Activated CD4-positive, alpha-beta T cell treated with anti-CD3 and anti-CD28 coated beads, Interleukin-2, Interleukin-4, amounts not matched to agents 100 ng/mL and 50 ng/mL, durations not matched to agents 16 hours and 8 hours (primary cell): ENCODE measurements at places on chromosomes 6 and 20.

GRCh38 chr20:8948442-8949020, 120.4 kb upstream of the PLCB4 start:
- no peak for DNase-seq

DNA sequence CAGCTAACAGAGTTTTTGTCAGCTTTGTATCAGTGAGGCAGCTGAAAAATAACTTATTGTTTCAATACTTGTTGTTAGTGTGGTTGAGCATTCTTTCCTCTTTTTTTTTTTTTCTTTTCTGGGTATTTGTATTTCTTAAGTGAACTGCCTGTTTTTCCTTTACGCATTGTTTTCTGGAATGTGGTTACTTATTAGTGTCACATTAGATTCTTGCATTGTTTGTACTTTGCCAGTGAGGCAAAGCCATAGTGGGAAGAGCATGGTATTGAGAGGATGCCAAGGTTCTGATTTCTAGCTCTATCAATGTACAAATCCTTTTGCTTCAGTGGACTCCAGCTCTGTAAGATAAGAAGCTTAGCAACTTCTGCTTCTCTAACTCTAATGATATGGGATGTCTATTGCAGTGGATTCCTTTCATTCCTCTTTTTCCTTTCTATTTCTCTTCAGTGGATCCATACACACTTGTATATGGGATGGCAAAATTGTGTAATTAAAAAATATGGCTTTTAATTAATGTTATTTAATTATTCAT, 3.9 kb downstream of the CDKAL1 start:
- no peak for DNase-seq

GRCh38 chr6:32825966-32826365, 9.2 kb upstream of the HLA-DOB start:
- DNase-seq, result no peak

GRCh38 chr6:20810727-20811108, 276.5 kb downstream of the CDKAL1 start:
- no peak for DNase-seq

- DNase-seq, result no peak
These were observed 7.0 kb upstream of the PTPRA start for GRCh38 chr20:2866236-2866635.

- DNase-seq, result no peak
These were observed 30.9 kb downstream of the ITPR3 start for GRCh38 chr6:33652002-33652401.

DNA sequence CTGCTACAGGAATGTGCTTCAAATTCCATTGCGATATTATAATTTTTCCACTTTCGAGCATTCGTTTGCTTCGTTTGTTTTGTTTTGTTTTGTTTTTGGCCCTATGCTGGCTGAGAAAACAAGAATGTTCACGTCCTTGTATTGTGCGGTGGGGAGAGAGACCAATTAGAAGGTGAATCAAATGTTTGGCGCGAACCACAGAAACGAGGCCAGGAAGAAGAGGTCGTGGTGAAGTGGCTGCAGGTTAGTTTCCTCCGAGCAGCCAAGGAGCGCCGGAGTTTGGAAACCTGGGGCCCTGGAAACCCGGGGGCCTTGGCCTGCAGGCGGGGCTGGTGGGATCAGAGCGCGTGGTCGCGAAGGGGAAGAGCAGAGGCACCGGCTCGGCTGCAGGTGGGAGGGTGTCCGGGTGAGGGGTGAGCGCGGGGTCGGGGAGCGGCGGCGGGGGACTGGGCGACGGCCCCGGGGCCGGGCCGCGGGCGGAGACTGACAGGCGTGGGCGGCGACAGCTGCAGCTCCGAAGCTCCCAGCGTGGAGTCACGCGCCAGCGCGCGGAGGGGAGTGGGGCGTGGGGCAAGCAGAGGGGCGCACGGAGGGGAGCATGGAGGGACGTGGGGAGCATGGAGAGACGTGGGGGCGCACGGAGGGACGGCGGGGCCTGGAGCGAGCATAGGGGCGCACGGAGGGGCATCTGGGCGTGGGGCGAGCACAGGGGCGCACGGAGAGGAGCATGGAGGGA, 141.5 kb upstream of the PDE10A start:
- no peak for DNase-seq

DNA sequence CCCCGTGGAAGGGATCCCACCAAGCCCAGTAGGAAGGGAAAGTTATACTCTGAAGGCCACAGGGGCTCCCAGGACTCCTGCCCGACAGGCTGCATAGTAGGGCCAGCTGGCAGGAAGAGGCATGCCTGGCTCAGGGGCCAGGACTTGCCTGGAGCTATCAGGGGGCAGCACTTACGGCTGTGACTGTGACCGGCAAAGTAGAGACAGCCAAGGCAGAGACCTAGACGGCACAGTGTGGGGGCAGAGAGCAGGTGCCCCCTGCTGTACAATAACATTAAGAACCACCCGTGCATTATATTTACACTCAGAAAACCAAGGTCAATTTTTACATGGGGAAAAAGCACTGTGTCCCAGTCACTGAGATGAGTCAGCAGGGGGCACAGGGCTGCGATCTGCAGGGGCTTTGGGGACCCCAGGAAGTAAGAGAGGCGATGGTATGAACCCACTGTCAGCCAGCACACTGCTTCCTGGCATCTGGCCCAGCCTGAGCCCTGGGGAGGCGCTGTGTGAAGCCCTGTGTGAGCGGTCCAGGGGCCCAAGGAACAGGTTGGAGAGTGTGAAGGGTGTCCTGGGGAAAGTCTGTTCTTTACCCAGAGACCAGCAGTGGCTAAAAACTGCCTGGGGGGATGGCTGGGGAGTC, 9.9 kb downstream of the CCDC167 start:
- no peak for DNase-seq

- DNase-seq, result no peak
These were observed 42.1 kb downstream of the PHACTR3 start for GRCh38 chr20:59646487-59646886.

DNA sequence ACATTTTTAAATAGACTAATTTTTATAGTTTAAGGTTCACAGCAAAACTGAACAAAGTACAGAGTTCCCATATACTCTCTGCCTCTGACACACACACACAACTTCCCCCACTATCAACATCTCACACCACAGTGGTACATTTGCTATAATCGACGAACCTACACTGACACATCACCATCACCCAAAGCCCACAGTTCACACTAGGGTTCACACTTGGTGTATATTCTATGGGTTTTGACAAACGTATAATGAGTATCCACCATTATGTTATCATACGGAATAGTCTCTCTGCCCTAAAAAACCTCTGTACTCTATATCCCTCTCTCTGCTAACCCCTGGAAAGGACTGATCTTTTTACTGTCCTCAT, 15.6 kb downstream of the TMEM30A start:
- no peak for DNase-seq
